ENCODE measurements at places on chromosomes 2 and 18.

- peak; percentile 54 for ATAC-seq
These were observed 67.7 kb downstream of the EPAS1 start for GRCh38 chr2:46364797-46365457.

GRCh38 chr2:104046466-104046865 lies 807.4 kb upstream of the POU3F3 start:
- ATAC-seq: no peak

- no peak for ATAC-seq
These were observed 38.9 kb upstream of the KLF11 start for GRCh38 chr2:10004401-10004800.

- ATAC-seq: no peak
These were observed 54.8 kb downstream of the HPCAL1 start for GRCh38 chr2:10357193-10358169.

DNA sequence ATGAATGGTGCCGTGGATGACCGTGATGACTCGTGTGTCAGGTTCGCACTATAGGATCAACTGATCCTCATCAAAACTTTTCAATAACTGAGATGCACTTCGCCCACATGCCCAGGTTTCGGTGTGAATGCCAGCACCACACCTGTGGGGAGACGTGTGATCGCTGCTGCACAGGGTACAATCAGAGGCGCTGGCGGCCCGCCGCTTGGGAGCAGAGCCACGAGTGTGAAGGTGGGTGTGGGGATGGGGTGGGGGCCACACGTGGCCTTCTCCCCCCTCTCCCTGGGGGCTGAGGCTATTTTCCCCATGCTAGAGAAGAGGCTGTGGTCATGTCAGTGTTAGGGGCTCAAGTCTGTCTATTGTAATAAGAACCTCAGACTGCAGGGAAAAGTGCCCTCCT lies 69.0 kb downstream of the LAMA3 start:
- ATAC-seq: no peak

GRCh38 chr2:173942861-173943523 lies 22.2 kb downstream of the SP3 start:
- no peak for ATAC-seq

- ATAC-seq: no peak
These were observed 313.3 kb downstream of the MBD2 start for GRCh38 chr18:53911200-53911599.

DNA sequence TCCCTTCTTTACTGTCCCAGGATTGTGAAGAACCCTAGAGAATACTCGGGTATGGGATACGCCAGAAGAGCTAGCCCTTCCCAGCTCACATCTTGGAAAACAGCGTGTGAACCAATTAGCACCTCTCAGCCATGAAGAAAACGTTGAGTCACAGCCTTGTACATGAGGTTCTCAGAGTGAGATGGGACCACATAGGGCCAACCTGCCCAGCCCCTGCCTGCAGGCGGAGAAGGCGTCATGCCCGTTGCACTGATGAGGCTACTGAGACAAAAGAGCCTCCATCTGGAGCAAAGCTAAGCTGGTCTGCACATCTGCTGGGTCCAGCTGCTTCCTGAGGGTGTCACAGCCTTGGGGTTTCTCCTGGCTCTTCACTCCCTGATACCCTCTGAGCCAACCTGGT lies 92.2 kb downstream of the LBH start:
- no peak for ATAC-seq

- ATAC-seq: peak; percentile 56
These were observed 52.0 kb upstream of the FAM171B start for GRCh38 chr2:186641807-186642321.

- ATAC-seq: peak; percentile 7
These were observed 105.8 kb upstream of the SPOPL start for GRCh38 chr2:138395565-138396306.

DNA sequence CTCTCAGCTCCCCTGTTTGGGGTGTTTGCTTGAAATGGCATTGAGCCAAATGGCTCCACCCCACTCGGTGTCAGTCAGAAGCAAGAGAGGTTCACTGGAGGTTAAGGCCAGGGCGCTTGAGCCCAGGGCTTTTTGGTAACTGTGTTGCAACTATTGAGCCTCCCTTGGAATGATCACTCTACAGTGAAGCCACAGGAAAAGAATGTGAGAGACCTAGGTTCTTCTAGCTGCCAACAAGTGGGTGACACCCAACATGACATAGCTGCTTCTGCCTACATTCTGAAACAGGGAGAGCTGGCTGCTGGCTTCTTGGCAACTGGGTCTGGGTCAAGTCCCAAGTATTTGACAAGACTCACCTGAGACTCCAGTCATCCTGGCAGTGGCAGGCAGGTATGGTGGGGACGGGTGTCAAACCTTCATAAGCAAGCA lies 7.1 kb upstream of the GRHL1 start:
- no peak for ATAC-seq

DNA sequence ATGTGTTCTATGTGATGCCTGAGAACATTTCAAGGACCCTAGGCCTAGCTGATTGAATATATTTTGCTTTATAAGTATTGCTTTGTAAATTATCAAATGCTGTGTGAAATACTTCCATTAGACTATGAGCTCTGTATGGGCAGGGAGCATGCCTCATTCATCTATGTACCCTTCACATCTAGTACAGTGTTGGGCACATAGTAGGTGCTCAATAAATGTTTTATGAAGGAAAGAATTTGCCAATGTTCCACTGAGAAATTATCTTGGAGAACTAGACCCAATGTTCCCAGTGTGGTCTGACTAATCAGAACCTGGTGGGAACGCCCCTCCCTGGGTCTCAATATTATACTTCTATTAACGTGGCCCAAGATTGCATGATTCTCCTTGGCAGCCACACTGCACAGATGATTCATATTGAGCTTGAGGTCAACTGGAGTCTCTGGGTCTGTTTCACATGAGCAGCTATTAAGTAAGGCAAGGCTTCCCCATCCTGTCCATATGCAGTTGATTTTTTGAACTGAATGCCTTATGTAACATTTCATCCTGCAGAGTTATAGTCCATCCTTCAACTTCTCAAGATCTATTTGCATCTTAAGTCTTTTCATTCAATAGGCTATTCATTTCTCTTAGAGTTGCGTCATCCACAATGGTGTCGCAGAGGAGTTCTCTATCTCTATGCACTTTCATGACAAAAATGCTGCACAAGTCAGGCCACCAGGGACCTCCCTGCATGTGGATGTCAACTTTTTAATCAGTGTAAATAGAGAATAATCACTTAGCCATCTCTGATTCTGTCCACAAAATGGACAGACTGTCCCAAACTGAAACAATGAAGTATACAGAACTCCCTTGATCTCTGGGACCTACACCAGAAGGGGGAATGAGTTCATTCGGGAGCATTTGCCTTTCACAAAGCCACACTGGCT lies 257.6 kb downstream of the CYP26B1 start:
- ATAC-seq: peak; percentile 95

- ATAC-seq: peak; percentile 94
These were observed at the start of gene LAMA3 for GRCh38 chr18:23689031-23689615. Gene LAMA3, plus strand, starts transcription at chr18:23689453. Its CDS starts 231 bp downstream, at chr18:23689684.

DNA sequence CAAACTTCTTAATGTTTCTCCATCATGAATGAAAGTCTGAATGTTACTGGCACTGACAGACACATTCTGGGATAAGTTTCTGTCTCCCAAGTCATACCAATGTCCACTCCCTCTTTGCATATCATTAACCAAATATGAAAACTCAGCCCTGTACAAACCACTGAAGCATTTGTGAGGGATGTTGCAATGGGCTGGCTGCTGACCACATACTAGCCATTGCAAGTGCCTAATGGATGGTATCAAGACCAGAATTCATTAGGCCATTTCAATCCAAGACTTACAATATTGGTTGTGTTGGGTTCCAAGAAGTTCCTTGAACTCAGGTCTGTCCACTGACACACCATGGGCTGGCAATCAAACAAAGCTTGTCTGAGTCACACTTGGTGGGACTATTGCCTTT lies 73.8 kb downstream of the CBLN2 start:
- ATAC-seq: no peak

- ATAC-seq: no peak
These were observed 58.5 kb downstream of the MAIP1 start for GRCh38 chr2:200013906-200014305.

DNA sequence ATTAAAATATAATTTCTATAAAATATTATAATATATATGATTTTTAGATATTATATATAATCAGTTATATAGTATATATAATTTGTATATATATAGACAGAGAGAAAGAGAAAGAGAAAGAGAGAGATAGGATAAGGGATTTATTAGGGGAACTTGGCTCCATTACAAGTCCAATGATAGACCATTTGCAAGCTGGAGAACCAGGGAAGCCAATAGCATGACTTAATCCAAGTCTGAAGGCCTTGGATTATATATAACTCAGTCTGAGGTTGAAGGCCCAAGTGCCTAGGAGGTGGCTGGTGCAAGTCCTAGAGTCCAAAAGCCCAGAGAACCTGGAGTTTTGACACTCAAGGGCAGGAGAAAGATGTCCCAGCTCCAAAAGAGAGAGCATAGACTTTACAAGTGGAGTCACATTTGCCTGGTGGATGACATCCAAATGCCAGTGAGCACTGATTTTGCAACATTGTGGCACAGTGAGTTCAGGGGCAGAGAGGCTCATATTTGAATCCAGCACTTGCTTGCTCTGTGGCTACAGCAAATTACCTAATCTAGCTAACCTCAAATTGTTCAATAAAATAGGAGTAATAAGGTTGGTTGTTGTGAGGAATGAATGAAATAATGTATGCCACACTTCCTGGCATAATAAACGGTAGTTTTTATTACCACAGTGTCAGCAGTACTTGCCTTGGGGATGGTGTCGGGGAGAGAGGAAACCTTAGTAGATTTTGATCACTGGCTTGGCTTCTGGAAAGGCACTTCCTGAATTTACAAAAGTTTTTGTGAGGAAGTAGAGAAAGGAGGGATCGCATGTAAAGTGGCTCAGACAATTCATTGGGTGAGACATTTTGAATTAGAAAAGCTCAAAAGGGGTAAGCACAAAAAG lies 69.6 kb upstream of the CD28 start:
- no peak for ATAC-seq

DNA sequence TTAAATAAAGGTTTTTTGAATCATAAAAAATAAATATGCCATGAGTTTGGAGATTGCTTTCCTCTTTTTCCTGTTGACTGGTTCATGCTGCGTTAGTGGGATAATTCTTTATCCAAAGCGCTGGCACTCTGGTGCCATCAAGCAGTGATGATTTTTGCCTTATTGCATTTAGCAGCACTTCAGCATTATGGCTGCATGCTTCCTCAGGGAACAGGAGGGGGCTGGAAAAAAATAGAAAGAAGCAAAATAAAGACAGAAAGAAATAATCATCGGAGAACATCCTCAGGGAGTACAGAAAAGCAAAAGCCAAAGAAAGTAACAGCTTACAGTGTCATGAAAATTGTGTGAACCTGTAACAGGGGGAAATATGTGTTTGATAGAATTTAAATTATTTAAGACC lies 1408.2 kb upstream of the PIK3C3 start:
- ATAC-seq: no peak

GRCh38 chr2:174846218-174846617 lies 81.9 kb upstream of the CHRNA1 start:
- ATAC-seq: no peak

DNA sequence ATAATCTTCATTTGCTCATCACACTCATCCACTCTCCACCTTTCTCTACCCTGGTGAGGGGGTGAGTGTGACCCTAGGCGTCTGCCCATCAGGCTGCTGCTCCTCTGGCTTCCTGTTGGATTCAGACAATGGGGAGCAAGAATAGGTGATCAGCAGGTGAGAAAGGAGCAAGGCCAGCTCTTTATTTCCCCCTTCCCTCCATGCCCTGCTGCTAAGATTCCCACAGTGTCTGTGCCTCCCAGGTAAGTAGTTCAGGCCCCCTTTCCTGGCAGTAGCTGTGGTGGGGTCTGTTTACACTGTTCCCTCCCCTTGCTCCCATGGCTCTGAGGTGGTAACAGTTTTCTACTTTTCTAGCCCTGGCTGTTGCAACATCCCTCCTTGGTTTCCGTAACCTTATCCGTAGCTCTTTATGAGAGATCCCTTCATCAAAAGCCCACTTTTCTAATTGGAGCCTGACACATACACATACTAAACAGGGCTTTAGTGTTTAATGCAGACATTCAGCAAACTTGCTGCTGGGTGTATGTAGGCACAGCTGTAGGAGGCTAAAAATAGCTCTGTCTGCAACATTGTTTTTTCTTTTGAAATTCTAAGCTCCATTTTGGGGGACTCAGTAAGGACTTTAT lies 27.5 kb downstream of the MAP2 start:
- no peak for ATAC-seq

DNA sequence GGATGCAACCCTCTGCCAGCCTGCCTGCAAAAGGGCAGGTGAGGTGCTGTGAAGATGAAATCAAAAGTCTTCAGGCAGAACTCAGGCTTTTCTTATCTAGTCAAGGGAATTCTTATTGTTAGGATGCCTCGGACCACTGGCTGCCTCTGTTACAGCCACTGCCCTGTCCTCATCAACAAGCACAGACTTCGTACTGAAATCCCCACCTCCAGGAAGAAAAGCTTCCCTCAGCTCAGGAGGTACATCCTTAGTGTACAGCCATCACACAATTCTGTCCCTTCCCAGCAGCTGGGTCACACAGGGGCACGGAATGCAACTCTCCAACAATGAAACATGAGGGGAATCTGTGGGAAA lies 10.1 kb upstream of the RNU4ATAC start:
- ATAC-seq: no peak

GRCh38 chr2:241992753-241993152 lies 123.2 kb downstream of the RTP5 start:
- ATAC-seq: no peak

DNA sequence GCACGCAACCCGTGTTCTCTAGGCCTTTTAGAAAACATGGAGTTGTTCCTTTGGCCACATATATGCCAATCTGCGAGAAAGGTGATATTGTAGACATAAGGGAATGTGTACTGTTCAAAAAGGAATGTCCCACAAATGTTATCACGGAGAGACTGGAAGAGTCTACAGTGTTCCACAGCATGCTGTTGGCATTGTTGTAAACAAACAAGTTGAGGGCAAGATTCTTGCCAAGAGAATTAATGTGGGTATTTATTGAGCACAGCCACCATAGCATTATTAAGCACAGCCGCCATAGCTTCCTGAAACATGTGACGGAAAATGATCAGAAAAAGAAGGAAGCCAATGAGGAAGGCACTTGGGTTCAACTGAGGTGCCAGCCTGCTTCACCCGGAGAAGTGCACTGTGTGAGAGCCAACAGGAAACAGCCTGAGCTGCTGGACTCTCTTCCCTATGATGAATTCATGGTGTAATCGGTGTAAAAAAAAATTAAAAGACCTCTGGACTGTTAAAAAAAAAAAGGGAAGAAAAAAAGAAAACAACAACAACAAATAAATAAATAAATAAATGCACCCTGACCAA lies 29.0 kb upstream of the REL start:
- no peak for ATAC-seq

- no peak for ATAC-seq
These were observed 74.6 kb upstream of the BCL11A start for GRCh38 chr2:60628026-60628425.

GRCh38 chr2:70029814-70030409 lies 57.4 kb upstream of the PCBP1 start:
- ATAC-seq: peak; percentile 57

DNA sequence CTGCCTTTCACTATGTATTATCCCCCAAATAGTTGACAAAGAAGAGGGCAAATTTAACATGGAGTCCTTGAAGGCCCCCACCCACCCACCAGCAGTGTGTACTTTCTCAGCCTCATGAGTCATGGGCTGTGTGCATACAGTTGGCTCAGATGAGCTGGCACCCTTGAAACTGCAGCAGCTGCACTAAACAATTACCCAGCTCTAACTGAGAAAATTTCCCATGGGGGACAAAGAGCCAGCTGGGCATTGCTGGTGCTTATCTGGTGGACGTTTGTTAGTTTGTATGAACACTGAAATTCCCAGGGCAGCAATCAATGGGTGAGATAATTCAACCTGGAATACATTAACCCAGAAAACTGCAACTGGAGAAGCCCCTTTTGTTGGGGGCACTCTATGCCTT lies 131.7 kb downstream of the GCA start:
- ATAC-seq: peak; percentile 44

Measured in motor neuron (in vitro differentiated cells).